CD4-positive, alpha-beta T cell treated with Interleukin-12 subunit alpha and Interleukin-12 subunit beta, for 1 hour (primary cell): ENCODE measurements at places on chromosomes 5 and 9.

- DNase-seq = no peak
Measured at GRCh38 chr5:82886911-82887310, 190.3 kb downstream of the TMEM167A start.

- DNase-seq = no peak
Measured at GRCh38 chr9:12720551-12720950, 27.4 kb downstream of the TYRP1 start.

DNA sequence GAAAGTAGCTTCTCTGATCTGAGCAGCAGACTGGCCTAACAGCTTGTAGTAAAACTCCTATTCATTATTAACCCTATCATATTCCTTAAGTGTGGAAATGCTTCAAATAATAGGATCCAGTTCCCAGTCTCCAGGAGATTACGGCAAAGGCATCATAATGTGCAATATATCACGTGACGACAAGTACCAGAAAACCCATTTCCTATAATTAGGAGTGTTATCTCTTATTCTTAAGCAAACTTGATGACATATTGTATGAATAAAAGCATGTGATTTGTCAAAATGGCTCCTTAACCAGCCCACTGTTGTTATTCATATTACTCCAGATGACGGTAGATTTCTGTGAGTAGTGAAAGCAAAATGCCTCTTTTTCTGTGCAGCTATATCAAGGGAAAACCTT, 2.9 kb downstream of the SV2C start:
- no peak for DNase-seq

GRCh38 chr9:1083325-1083913, 33.3 kb downstream of the DMRT2 start:
- no peak for DNase-seq

- no peak for DNase-seq
Measured at GRCh38 chr9:28653216-28653615, 1079.9 kb upstream of the C9orf72 start.

DNA sequence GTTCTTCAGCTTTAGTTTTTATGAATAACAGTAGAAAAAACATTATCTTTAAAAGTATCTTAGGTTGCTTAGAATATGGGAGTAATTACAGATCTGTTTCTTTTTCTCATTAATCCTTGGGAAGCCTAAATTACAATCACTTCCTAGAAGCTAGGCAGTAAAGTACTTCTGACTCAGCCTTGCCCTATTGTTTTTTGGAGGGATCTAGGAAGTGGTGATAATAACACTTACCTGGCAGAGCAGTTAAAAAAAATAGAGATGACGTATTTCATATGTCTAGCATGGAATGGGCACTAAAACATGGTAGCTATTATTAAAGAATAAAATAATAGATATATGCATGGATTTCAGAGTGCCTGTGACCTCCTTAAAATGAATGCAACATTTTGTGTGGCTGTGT, 8.2 kb upstream of the FST start:
- DNase-seq = no peak

DNA sequence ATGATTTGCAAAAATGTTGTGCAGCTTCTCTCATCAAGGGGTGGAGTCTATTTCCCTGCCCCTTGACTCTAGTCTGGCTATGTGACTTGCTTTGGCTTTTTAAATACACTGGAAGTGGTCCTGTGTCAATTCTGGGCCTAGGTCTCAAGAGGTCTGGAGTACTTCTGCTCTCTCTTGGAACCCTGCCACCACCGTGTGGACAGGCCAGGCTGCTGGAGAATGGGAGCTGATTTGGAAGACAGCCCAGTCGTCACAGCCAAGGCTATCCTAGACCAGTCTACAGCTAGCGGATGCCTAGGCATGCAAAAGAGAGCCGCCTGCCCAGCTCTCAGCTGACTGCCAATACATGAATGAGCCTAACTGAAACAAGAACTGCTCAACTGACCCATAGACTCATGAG, 56.7 kb upstream of the CLINT1 start:
- DNase-seq = no peak

GRCh38 chr9:468766-469426, 254.2 kb downstream of the DOCK8 start:
- no peak for DNase-seq

- DNase-seq = no peak
Measured at GRCh38 chr5:178422400-178422775, 167.8 kb downstream of the COL23A1 start.

GRCh38 chr9:95517559-95518425, 1.0 kb upstream of the PTCH1 start:
- no peak for DNase-seq

GRCh38 chr9:35659340-35659739, 1.2 kb downstream of the CCDC107 start:
- no peak for DNase-seq

- DNase-seq = no peak
Measured at GRCh38 chr5:78930721-78931120, 54.4 kb downstream of the ARSB start.

GRCh38 chr5:66527478-66528035, 68.6 kb upstream of the MAST4 start:
- no peak for DNase-seq
